ENCODE measurements at places on chromosomes 3 and 15.

DNA sequence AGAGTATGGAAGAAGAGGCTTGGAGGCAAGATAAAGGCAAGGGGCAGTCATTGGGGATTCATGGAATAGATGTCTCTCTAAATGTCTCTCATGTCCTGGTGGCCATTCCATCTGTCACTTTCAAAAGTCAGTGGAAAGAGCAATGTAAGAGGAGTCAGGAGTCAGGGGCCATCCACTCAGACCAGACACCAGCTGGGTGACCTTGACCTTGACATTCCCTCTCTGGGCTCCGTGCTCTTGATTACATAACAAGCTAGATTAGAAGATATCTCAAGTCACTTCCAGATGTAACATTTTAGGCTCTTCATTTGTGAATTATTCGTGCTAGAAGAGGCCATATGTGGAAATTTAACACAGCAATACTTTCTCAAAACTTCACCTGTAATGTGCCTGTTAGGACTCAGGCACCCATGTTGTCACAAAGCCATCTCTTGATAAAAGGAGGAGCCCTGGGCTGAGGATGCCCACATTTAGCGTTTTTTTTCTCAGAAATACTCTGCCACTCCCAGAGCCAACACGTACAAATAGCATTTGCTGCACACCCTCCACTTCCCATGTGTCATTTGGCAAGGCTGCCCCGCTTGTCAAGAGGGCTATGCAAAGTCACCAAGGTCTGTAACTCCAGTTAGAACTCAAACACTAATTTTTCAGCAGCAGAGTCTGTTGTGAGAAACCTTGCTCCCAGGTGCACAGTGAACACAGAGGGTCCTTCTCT, 321.7 kb downstream of the RORA start:
- no peak for DNase-seq

GRCh38 chr3:29695201-29695600, 414.3 kb downstream of the RBMS3 start:
- no peak for DNase-seq

DNA sequence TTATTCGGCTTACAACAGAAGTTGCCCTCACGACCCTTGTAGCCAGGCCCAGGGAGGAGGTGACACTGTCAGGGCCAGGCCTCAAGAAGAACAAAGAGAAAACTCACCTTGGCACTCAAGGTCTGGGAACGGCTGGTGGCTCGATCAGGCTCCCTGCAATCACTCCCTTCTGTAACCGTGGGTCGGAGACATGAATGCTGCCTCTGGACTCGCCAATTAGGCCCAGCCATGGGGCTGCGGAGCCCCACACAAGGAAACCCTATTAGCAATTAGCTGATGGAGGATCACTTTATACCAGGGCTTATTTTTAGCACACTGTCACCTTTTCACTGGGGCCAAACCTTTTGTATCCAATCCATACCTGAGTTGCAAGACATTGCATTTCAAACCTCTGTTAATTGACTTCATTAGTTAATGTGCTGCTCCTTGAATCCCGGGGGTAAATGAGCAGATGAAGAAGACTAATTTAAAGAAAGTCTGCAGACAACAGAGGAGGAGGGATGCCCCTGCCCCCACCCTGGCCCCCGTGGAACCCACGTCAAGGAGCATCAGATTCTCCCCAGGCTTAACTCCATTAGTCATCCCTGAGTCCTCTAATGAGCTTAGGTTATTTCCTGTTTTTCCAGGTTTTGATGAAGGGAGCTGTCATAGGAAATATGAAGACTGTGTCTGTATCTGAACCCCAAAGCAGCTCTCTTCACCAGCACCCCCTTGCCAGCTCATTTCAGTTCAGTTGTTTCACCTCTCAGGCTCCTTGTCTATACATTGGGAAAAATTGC, 255.3 kb downstream of the RORA start:
- no peak for DNase-seq

DNA sequence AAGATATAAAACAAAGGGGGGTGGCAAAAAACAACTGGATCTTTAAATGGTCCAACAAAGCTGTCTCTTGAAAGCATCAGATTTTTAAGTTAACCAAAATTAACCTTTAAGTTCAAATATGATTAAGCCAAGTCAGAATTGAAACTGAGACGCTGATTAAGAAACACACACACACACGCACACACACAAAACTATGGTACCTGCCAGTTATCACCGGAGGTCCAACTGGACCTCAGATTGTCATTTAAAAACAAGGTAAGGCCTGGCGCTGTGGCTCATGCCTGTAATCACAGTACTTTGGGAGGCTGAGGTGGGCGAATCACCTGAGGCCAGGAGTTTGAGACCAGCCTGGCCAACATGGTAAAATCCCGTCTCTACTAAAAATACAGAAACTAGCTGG, 10.4 kb downstream of the ARF4 start:
- no peak for DNase-seq

- no peak for DNase-seq
Measured at GRCh38 chr3:150114873-150115540, 144.3 kb upstream of the PFN2 start.

GRCh38 chr3:128553560-128553959, 60.6 kb upstream of the GATA2 start:
- DNase-seq = no peak

DNA sequence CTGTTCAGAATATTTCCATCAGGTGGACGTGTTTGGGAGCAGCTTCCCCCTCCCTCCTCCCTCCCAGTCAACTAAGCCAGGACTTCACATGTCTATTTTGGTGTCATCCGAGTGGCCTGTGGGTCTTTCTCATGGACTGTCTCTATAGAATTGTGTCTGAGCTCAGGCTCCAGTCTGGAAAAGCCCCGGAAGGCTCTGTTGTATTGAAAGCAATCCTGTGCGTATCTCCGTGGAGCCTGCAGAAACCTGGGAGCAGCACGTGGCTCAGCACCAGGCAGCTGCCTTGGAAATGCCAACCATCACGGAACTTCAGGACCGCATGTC, 25.2 kb downstream of the COLQ start:
- no peak for DNase-seq

DNA sequence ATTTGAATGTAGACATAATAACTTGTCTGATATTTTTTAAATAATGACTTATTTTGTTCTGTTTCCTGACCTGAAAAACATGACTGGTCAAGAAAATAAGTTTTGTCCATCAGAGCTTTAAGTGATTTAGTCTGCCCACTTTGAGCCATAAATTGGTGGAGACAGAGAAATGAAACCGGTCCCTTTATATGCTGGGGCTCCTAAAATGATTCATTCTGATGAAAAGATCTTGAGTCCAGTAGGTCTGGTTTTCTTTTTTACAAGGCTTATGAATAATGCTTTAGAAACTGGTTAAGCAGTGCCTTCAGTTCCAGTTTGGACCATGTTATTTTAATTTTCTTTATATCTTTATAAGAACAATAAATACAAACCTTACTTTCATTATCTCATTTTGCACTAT, 293.2 kb downstream of the DIPK2A start:
- DNase-seq = no peak

DNA sequence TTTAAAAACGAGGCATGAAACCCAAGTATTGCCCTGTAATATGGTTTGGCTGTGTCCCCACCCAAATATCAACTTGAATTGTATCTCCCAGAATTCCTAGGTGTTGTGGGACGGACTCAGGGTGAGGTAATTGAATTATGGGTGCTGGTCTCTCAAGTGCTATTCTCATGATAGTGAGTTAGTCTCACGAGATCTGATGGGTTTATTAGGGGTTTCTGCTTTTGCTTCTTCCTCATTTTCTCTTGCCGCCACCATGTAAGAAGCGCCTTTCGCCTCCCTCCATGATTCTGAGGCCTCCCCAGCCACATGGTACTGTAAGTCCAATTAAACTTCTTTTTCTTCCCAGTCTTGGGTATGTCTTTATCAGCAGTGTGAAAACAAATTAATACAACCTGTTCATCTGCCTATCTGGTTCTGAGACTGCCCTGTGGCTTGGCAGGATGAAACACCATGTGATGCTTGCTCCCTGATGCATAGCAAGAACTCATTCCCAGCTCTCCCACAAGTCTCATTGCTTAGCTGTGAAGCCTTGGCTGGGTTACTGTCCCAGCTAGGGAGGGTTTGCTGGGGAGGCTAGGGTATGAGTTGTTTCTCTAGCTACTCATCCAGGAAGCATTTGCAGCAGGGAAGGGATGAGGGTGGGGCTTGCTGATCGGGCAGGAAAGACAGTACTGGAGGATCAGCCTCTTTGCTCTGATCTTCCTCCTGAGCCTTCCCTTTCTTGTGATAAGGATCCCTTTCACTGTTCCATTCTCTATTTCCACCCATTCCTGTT, 3.7 kb upstream of the SQOR start:
- DNase-seq = no peak

- no peak for DNase-seq
Measured at GRCh38 chr15:67148196-67148701, 82.8 kb downstream of the SMAD3 start.
